AG09319 (cell line): ENCODE measurements at places on chromosomes 6 and 20.

GRCh38 chr6:40550202-40551101 lies 36.7 kb downstream of the LRFN2 start:
- peak; percentile 25 for DNase-seq

DNA sequence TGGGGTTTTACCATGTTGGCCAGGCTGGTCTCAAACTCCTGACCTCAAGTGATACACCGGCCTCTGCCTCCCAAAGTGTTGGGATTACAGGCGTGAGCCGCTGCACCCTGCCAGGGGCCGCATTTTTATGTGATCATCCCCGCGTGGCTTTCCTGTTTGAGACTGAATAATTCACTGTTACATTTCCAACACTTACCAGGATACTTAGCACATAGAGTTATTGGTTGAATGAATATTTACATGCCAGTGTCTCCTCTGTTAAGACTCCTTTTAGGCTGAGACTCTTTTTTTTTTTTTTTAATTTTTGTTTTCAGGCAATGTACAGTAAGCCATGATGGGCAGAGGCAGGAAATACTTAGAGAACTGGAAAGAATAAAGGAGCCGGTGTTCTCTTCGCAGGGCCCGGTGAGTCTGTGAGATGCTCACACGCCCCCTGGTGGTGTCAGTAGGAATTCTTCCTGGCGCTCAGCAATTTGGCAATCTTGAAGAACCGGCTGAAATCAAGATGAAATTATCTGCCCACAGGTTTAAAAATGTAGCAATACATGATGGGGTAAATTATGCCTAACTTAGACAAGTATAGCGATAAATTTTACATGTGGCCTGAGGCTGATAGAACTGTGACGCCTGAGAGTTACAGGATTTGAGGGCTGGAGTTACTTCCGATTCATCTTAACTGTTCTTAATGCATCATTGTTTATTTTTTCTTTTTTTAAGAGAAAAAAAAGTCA lies 7.6 kb upstream of the RNF114 start:
- DNase-seq: peak; percentile 73

- no peak for DNase-seq
Measured at GRCh38 chr6:143232849-143233248, 172.2 kb downstream of the AIG1 start.

GRCh38 chr20:38126146-38126921 lies 38.7 kb downstream of the TGM2 start:
- no peak for DNase-seq

DNA sequence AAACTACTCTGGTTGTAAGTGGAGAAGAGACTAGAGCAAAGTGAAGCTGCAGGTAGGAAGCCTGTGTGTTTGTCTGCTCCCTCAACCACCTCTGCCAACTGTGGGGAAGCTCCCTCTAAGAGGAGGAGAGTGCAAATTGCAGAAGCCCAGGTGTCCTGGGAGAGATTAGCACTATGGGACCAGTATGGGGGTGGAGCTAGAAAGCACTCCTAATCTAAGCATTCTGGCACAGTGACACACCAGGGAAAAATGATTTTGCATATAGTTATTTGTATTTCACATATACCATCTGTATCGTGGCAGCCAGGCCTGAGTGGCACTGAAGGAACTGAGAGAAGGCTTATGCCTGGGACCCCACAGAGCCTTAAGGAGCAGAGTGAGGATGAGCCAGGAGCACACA lies 12.8 kb downstream of the GSTA1 start:
- DNase-seq: no peak

DNA sequence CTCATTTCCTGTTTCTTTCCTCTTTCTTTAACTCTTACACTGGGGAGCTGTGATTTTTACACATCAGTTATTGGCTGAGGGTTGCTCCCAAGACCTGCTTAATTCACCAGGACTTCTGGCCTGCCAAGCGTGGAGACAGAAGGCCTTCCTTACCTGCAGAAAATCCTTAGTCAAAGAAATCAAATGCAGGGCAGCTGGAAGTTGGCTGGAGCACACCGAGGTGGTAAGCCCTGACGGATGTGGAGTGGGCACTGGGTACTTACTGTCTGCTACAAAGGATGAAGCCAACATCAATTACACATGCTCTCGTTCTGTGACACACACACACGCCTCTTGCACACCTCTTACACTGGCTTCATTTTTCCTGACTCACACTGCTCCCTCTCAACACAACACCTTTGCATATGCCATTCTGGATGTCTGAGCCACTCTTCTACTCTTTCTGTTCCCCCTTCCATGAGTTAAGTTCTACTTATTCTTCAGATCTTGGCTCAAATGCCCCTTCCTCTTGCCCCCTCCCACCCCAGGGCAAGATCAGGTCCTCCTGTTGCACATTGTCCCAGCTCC lies 61.6 kb downstream of the TTI1 start:
- no peak for DNase-seq

DNA sequence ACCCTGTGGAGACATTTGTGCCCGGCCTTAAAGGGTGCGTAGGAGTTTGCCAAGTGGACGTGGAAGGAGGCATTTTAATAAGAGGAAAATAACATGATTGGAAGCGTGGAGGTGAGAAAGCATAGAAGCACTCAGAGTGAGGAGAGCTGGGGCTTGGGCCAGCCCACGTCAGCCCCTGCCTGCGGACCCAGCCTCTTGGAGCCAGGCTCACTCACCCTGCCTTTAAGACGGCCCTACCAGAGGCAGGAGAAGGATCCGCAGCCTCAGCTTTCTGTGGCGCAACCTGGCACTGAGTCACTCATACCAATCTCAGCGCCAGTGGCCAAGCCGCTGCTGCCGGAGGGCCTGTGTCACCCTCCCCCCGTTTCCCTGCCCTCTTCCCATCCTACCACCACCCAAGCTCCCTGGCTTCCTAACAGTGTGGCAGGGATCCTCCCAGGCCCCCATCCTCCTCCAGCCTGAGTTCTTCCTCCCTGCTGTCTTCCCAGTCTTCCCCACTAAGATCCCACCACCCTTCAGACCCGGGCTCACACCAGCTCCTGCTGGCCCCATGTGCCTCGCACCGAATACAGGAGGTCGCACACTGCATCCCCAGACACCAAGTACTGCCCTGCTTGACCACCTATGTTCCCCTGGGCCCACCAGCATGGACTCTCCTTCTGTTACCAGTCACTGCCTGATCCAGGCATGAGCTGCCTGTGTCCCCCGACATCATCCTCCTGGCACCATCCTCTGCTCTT lies 285.2 kb downstream of the UST start:
- DNase-seq: peak; percentile 60

GRCh38 chr6:140663772-140664171 lies 1289.3 kb upstream of the CITED2 start:
- DNase-seq: no peak
